Stimulated activated CD4-positive, alpha-beta T cell treated with anti-CD3 and anti-CD28 coated beads, TNF-alpha, amount 100 ng/mL, for 4 hours (primary cell): ENCODE measurements at places on chromosomes 2 and 18.

GRCh38 chr2:85537600-85538506 is 1.1 kb upstream of the MAT2A start:
- DNase-seq = no peak

GRCh38 chr2:217269701-217270484 is 410.0 kb upstream of the TNP1 start:
- no peak for DNase-seq

GRCh38 chr18:36450264-36450663 is 152.8 kb downstream of the FHOD3 start:
- no peak for DNase-seq

DNA sequence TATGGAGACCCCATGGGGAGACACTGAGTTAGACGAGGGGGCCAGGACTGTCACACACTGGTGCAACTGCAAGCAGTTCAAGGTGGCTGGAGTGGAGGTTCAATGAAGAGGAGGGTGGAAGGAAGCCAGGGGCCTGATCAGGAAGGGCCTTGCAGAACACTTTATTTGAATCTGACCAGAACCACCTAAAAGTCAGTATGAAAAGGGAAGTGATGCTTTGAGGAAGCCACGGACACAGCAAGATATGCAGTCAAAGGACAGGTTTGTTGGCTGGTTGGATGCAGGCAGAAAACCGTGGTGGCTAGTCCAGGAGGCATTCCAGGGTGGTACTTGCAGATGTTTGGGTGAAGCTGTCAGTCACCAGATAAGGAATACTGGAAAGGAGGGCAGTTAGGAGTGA is 3.5 kb upstream of the FAM124B start:
- no peak for DNase-seq

- no peak for DNase-seq
These were observed 4.8 kb downstream of the UXS1 start for GRCh38 chr2:106189325-106189724.

DNA sequence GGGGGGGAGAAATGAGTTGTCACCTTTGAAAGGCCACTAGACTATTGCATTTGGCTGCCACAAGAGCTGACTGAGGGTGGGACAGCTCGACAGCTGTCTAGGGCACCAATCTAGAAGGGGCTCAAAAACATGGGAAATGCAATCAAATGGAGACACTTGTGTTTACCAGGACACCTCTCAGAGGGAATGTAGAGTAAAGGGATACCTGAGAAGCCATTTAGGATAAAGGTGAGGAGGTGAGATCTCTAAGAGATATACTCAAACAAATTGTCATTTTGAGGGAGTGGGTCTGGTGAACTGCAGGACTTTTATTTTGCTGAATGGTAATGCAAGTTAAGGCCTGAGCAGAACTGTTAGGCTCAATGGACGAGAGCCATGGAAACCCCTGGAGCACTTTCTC is 159.8 kb downstream of the DDX1 start:
- DNase-seq = no peak

DNA sequence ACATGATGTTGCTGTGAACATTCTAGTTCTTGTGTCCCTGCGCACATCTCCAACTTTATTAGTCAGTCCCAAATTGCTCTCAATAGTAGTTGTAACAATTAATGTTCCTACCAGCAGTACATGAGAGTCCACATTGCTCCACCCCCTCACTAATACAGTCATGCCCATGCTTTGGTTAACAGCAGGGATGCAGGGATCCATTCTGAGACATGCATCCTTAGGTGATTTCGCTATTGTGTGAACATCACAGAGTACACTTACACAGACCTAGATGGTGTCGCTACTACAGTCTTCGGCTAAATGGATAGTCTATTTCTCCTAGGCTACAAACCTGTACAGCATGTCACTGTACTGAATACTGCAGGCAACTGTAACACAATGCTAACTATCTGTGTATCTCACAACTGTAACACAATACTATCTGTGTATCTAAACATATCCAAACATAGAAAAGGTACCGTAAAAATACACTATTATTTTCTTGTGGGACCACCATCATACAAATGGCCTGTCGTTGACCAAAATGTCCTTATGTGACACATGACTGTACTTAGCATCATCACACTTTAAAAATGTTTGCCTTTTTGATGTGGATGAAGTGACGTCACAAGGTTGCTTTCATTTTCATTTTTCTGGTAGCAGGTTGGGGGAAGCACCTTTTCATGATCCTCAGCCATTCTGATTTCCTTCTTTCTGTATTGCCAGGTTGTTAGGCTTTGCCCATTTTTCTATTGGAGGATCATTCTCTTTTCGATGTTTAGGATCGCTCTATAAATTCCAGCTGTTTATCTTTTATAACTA is 82.9 kb upstream of the RNF152 start:
- DNase-seq = no peak

DNA sequence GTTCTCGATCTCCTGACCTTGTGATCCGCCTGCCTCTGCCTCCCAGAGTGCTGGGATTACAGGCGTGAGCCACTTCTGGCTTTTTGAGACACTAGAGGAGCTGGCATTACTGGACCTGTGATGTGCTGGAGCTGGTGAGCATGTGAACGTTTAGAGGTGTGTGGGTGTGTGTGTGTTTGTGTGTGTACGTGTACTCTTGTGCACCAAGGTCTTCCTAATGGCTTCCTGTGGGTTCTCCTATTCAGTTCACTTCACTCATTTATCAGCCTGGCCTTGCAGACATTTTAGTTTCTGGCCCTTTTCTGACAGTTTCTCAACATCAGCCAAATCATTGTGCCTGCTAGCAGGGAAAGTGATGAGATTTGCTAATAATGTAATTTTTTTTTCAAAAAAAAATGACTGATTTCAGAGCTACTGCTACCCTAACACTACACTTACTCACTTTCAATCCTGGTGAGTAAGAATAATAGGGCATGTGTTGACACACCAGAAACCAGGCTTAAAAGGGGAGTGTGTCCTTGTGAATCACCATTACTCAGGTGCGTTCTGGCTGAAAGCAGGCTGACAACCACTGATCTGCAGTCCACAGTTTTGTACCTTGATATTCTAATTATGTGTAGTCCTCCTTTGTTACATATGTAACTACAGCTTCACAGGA is 41.0 kb upstream of the ACTR3 start:
- DNase-seq = no peak

DNA sequence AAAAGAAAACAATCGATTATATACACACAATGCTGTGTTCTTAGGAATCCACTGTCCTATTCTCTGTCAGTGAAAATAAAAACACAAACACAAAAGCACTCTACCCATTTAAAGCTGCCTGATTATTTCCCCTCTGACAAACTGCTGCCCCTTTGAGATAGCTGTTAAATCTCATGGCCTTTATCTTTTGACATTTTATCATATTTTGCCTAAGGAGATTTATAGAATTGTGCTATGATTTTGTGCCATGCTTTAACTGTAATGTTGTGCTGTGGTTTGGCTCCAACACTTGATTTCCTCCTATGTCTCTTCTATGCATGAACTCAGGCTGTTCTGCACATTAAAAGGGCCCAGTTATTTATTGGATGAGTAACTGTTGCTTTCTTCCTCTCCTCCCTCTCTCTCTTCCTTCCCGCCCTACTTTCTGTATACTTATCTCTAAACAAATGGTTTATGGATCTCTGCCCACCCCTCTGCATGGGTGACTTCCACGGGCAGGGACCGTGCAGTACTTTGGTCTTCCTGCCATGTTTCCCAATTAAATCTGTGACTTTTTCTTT is 1096.6 kb downstream of the TSN start:
- no peak for DNase-seq

DNA sequence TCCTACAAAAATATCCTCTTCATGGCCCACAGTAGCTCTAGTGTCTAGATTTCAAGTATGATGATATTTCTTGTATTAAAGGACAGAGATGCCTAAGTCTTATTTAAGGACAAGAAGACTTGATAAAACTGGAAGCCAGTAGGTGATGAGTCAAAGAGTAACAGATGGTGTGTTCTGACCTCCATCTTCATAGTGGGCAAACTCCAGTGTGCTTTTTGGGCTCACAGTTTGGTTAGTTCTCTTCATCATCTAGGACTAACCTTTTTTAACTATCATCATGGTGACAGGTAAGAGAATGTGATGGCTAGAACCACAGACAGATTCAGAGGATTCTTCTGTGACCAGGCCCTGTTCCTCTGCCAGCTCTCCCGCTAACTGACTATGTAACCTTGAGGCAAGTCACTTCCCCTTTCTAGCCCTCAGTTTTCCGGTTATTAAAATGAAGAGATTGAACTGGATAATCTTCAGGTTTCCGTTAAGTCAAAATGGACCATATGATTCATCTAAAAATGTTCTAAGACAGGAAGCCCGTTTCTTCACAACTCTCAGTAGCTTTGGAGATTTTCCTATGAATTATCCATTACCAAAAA is 140.3 kb upstream of the RASGRP3 start:
- no peak for DNase-seq

DNA sequence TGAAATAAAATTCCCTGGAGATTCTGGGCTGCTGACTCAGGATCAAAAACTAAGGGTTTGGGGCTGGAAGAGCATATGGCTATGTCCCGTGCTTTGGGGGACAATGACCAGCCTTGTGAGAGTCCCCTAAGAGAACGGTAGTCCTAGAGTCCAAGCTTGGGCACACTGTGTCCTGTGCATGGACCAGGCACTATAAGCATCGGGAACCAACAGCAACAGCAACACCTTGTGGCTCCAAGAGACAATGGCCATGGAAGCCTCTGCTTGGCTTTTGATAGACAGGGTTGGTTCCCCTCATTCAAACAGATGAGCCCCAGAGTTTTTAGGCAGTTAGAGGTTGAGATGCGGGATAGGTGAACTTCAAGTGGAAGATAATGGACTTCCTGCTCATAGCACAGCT is 294.4 kb upstream of the CHAC2 start:
- no peak for DNase-seq

DNA sequence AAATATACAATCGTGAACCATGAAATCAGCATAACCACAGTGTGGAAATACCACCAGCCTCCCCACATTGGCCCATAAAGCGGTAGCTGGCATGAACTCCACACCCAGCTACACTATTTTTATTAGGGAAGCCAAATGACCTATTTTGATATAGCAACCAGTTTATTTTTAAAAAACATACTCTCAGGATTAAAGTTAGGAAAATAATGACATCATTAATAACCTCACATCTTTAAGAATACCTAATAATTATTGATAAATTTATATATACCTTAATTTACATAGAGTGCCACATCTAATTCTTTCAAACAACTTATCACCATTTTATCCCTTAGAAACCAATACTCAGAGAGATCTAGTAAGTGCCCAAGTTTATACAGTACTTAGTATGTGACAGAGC is 692.0 kb upstream of the PKDCC start:
- DNase-seq = no peak

DNA sequence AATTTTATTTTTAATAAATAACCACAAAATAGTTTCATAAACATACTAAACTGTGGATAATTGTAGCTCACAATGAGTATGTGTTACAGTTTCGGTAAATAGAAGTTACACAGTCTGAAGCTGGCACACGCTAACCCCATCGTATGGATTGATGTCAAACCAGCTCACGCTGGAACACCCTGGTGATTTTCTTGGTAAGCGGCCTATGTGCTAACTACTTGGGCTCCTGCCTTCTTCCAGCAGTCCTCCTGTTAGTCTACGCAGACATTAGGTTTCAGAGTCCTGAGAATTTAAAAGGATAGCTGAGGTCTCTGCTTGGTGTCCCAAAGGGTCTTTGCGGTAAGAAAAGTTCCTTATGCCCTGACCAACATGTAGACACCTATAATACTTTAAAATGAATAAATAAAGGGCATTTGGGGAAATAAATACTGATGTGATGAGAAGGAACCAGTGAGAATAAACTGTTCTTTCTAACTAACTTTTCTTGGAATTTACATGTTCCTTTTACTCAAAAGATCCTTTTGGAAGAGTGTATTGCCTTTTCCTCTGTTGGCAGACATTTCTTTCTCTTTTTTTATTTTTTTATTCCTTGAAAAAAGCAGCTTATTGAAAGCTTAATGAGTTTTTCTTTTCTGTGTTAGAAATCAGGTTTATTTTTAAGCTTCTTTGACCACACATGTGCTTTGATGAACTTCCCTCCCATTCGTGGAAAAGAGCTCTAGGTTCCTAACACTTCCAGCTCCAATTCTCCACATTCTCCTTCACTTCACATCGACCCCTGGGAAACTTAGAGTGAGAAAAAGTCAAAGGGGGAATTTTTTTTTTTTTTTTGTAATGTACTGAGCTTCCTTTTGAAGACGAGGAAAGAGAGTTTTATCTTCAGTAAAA is 322.2 kb downstream of the IRS1 start:
- DNase-seq = no peak

GRCh38 chr2:230471074-230471473 is 55.1 kb downstream of the SP100 start:
- DNase-seq = no peak

- DNase-seq = no peak
These were observed 224.3 kb downstream of the ANAPC1 start for GRCh38 chr2:111659361-111660333.

- DNase-seq = no peak
These were observed 95.9 kb downstream of the GFPT1 start for GRCh38 chr2:69291004-69291650.
